Kidney epithelial cell (primary cell): ENCODE measurements at places on chromosomes 2 and 18. TPM values are rescaled to one million over a fixed set of nuclear protein-coding genes. Genes with fewer than 3 reads are reported as not detected.

- no peak for DNase-seq
Measured at GRCh38 chr18:42559069-42559690, 556.3 kb downstream of the RIT2 start.

DNA sequence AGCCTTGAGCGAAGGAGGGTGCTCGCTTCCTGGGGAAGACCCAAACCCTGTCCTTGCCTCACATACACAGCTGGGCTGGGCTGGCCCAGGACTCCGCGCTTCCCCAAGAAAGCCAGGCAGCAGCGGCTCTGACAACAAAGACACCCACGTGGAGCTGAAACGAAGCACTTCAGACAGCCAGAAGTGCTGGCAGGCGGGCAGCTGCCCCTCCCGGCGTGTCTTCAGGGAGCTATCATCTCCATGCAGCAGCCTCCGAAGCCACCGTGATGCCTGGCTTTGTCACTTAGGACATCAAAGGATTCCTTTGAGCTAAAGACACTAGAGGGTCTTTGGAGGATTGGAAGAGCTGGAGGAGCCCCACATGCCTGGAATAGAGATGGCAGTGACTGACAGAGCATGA is 35.2 kb downstream of the C1QL2 start:
- DNase-seq = no peak

The KATNAL2 gene
- total RNA-seq = 0.88 and 1.4 TPM in 2 replicates

The ZNF521 gene
- total RNA-seq = 6.0 and 14.5 TPM in 2 replicates

GRCh38 chr18:24695168-24695567 is 234.7 kb downstream of the HRH4 start:
- DNase-seq = no peak

The LRP1B gene
- total RNA-seq = 0.34 and 0.38 TPM in 2 replicates

GRCh38 chr2:231387904-231388724 is 7.4 kb upstream of the B3GNT7 start:
- DNase-seq = no peak

The NFE2L2 gene
- 74.2 and 77.9 TPM in 2 replicates for total RNA-seq

The PAIP2B gene
- total RNA-seq = 1.9 and 2.9 TPM in 2 replicates

GRCh38 chr2:230928701-230929380 is 3.8 kb upstream of the GPR55 start:
- no peak for DNase-seq

The ALPI gene
- total RNA-seq = not detected in 2 replicates

- DNase-seq = no peak
Measured at GRCh38 chr2:135252805-135253458, 200.8 kb downstream of the RAB3GAP1 start.
